ENCODE measurements at places on chromosomes 11 and 22. TPM values are rescaled to one million over a fixed set of nuclear protein-coding genes. Genes with fewer than 3 reads are reported as not detected.

GRCh38 chr11:72543849-72544542 lies 109.7 kb upstream of the CLPB start:
- H3K4me3 ChIP-seq = no peak overlapping the region
- no peaks in the 10 kb centered on the region for H3K27me3 ChIP-seq
- H3K36me3 ChIP-seq = no peaks in the 10 kb centered on the region

DNA sequence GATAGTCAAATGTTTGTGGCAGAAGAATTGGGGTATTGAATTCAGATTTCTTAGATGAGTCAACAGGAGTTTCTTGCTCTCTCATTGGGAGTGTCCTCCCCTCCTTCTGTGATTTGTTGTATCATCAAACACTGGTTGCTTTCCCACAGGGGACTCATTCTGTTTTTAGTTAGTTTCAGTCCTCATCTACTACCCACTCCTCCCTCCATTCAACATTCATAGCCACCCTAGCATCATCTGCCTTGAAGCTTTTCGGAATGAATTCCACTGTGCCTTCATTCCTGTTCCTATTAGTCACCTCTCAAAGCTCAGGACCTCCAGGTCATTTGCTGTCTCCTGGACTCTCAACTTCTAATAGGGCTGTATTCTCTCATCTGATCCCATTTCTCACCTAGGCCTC lies 31.5 kb upstream of the RAB38 start:
- no peaks in the 10 kb centered on the region for H3K4me1 ChIP-seq
- H3K27ac ChIP-seq = no peak overlapping the region
- no peak for DNase-seq
- no peaks in the 10 kb centered on the region for H3K27me3 ChIP-seq
- no peak overlapping the region for H3K4me3 ChIP-seq
- H3K36me3 ChIP-seq = no peaks in the 10 kb centered on the region

GPR83 gene
- total RNA-seq = not detected

DNA sequence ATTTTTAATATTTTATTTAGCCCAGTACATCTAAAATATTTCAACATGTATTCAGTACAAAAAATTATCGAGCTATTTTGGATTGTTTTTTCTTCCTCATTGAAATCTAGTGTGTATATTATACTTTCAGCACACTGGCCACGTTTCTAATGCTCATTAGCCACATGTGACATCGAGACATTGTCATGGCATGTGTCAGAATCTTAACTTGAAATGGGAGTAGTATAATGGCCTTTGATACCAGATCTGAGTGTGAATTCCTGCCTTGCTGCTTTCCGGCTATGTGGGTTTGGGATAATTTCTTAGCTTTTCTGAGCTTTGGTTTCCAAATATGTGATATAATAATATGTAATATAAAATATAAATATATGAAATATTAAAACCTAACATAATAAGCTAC lies 54.3 kb downstream of the BCL2L13 start:
- no peaks in the 10 kb centered on the region for H3K27me3 ChIP-seq
- H3K4me1 ChIP-seq = no peaks in the 10 kb centered on the region
- H3K36me3 ChIP-seq = no peaks in the 10 kb centered on the region
- DNase-seq = no peak
- H3K4me3 ChIP-seq = no peak overlapping the region

- H3K4me1 ChIP-seq = no peaks in the 10 kb centered on the region
- no peak overlapping the region for H3K4me3 ChIP-seq
- H3K27me3 ChIP-seq = no peaks in the 10 kb centered on the region
- no peak overlapping the region for H3K27ac ChIP-seq
These were observed 29.7 kb downstream of the NFRKB start for GRCh38 chr11:129865701-129866100.

PHF21B gene
- total RNA-seq = not detected

DNA sequence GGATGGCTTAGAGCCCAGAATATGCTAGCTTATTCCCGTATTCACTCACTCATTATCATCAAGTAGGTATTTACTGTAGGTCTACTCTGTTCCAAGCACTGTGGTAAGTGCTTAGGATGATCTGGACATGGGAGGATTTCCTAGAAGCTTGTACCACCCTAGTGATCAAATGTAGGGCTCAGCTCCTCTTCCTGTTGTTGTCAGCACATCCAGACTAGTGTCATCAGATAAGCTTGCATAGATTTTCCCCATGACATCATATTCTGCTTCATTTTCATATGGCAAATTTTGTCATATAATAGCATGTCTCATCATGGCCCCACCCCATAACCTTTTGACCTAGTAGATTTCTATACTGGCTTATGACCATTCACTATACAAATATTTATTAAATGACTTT lies 19.3 kb upstream of the NUCB2 start:
- H3K4me3 ChIP-seq = no peak overlapping the region
- no peaks in the 10 kb centered on the region for H3K27me3 ChIP-seq
- H3K4me1 ChIP-seq = no peaks in the 10 kb centered on the region
- no peak for DNase-seq

Data from esophagus squamous epithelium (tissue), 5 donors.